ENCODE measurements at places on chromosomes 16 and 17. TPM values are rescaled to one million over a fixed set of nuclear protein-coding genes. Genes with fewer than 3 reads are reported as not detected.

The PRR15L gene
- total RNA-seq = 3.4 TPM

GRCh38 chr16:55817236-55817912 is 15.5 kb downstream of the CES1 start:
- DNase-seq = no peak

The GLP2R gene
- 1.5 TPM for total RNA-seq

GRCh38 chr17:45997624-45998023 is 1.4 kb upstream of the STH start:
- no peak for DNase-seq

DNA sequence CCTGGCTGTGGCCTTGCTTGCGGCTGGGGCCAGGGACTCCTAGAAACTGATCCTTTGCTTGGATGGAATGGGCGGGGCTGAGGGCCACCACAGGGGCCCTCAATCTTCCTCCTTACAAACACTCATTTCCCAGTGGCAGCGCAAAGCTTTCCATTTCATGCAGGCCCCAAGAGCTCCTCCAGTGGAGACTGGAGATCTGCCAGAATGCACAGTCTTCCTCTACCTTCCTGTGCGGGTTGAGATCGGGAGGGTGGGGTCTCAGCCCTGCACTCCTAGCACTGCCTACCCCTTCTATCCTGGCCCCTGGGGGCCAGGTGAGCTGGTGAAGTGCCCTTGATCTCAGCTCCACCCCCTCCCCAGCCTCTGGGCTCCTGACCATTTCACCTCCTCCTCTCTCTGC is 1.7 kb downstream of the NRN1L start:
- DNase-seq = no peak

The ICAM2 gene
- total RNA-seq = 0.22 TPM

DNA sequence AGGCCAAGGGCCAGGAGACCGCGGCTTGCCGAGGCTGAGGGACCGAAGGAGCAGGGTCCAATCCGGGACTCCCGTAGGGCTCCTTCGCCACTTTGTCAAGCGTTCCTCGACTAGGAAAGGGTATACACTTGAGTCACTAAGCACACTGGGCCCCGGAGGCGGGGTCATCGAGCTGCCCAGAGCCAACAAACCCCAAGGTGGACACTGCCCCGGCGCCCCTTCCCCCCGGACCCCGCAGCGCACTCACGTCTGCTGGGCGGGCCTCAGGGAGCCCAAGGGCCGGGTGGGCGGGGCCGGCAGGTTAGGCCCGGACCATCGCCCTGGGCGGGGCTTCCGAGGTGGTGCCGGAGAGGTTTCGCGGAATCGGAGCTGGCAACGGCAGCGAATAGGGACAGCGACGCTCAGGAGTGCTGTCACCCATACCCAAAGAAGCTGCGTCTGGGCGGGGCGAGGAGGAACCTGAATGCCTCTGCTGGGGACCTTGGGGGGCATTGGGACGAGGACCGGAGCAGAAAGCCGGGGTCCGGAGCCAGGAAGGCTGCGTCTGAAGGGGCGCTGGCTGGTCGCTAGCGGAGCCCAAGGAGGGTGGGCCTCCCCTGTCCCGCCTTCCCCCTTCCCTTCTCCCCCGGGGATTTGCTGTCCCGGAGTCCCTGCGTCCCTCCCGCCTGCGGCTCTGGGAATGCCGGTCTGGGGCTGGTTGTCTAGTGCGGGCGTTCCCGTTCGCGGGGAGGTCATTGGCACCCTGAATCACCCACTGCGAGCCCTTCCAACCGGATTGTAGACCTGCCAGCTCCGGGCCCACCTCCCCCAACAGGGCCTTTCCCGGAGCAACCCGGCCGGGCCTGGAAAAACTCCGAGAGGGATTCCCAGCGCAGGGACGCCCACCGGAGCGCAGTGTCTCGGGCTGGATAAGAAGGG is 118.2 kb upstream of the SMURF2 start:
- DNase-seq = no peak

DNA sequence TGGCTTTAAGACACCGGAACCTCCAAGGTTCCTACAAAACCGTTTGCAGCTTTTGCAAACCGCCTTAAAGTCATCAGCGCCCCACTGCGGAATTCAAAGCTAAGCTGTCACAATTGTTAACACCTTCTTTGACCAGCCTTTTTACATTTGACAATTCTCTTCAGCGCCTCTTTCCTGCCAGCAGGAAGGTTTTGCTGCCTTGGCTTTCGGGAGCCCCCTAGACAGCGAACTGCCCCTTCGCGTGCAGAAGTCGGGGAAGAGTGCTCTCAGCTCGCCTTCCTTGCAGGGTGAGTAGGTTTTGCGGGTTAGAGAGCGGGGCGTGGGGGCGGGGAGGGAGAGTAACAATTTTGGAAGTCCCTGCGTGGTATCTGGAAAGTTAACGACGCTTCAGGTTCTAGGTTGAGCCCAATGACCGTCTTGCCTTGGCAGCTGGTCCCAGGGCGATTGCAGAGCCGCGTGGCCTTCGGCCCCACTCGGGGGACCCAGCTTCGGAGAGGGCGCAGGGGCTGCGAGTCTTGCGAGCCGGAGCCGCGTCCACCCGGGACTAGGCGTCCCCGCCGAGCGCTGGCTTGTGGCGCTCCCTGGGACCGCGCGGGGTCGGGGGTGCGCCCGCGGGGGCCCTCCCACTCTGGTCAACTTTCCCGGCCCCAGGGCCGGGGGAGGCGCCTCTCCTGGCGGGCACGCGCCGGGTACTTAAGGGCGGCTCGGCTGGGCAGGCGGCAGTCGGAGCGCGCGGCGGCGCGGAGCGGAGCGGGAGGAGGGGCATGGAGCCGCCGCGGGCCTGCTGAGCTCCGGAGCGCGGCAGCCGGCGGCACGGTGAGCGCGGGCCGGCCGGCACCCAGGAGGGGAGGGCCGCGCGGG is at the start of gene HAS3:
TSS of gene HAS3 (plus strand) at position 153 of the 861 bp plus-strand sequence. CDS start 3,743 bp downstream, outside the sequence.
- DNase-seq = peak; percentile 43

DNA sequence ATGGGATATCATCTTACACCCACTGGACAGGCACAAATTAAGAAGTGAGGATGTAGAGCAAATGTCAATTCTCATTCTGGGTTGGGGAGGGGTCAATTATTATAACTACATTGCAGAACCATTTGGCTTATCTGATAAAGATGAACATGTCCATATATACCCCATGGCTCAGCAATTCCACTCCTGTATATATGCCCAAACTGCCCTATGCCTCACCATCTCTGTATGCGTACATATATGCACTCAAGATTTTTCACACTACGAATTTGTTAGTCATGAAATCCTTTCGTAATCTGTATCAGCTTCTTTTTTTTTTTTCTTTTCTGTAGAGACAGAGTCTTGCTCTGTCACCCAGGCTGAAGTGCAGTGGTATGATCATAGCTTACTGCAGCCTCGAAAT is 20.8 kb upstream of the CNEP1R1 start:
- DNase-seq = no peak

DNA sequence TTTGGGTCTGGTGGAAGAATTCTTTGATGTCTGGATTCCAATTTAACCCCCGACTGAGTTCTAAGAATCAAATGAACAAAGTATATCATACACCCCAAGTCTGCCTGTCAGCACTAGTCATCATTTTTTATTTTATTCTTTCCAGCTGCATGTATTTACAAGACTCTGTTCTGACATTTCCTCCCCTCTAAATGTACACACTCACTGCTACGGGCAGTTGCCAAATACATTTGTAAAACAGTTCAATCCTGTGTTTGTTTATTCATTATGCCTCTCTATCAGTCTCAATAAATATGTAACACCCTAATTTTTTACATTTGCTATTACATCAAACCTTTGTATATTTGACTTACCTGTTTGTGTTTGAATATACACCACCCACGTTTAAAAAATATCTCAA is 422.3 kb upstream of the PSMD7 start:
- no peak for DNase-seq

The CLEC18C gene
- total RNA-seq = 0.16 TPM

The KRT27 gene
- total RNA-seq = not detected

DNA sequence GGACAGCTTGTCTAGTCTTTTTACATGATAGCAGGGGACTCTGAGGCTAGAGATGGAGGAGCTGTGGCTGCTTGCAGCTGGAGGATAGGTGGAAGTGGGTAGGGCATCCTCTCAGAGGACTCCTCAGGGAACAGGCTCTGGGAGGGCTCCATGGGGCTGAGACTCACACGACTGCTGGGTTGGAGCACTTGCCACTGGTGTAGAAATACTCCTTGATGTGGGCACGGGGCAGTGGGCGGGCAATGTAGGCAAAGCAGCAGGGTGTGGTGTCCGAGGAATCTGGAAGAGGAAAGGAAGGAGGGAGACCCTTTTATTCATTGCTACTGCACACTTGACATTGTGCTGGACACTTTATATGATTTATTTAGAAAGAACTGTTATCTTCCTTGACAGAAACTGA is 1.8 kb downstream of the CCL5 start:
- no peak for DNase-seq

DNA sequence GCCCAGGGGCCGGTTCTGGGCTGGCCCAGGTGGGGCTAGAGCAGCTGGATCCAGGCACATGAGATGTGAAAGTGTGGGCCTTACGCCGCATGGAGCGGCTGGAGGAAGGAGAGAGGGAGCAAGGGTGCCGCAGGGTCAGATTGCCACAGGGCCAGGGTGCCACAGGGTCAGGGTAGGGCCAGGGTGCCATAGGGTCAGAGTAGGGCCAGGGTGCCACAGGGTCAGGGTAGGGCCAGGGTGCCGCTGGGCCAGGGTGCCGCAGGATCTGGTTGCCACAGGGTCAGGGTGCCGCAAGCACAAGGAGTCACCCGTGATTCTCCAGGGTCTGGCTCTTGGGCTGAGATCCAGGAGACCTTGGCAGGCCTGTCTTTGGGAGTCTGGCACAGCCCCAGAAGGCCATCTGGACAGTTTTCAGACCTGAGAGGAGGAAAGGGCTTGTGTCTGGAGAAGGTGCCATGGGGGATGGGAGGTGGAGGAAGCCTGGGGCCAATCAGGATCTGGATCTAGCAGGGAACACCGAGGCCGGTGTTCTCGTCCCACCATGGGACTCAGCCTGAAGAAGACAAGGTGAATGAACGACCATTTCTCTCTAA is 13.1 kb upstream of the LASP1NB start:
- DNase-seq = no peak

DNA sequence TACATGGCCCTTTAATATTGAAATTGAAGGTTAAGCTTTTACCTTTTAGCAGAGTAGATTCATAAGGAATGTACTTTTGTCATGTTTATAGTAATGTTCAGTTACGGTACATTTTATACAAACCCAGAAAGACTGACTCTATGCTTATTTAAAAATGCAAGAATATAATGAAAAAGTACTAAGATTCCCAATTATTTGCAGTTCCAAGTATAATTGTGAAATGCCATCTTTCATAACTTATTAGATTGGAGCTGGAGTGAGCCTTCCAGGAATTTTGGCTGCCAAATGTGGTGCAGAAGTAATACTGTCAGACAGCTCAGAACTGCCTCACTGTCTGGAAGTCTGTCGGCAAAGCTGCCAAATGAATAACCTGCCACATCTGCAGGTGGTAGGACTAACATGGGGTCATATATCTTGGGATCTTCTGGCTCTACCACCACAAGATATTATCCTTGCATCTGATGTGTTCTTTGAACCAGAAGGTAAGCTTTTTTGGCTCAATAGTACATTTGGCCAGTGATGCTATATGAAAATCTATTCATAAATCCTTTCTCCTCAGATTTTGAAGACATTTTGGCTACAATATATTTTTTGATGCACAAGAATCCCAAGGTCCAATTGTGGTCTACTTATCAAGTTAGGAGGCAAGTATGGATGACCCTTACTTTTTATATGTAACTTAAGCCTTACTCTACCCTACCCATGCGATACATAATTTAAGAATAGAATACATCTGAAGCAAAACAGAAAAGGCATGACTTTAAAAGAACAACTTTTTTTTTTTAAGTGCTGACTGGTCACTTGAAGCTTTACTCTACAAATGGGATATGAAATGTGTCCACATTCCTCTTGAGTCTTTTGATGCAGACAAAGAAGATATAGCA is 4.2 kb downstream of the SRSF2 start:
- DNase-seq = no peak

GRCh38 chr16:27374804-27375425 is 27.1 kb upstream of the IL21R start:
- peak; percentile 70 for DNase-seq

The MAP3K14 gene
- 9.8 TPM for total RNA-seq

DNA sequence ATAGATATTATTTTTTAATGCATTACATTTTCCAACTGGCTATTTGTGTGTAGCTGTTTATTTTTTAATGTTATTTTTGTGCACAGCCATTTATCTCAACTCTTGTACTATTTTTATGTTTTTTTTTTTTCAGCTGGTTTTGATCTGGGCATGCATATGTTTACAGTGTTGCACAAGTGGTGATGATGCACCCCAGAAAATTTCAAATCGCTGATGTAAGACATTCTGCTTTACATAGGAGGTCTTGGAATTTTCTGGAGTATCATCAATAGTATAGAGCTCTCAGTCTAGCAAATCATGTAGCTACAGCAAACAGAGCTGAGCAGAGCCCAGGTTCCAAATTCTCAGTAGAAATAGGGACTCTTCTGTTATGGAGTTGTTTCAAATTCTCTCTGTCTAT is 30.2 kb downstream of the CACNG5 start:
- DNase-seq = no peak

DNA sequence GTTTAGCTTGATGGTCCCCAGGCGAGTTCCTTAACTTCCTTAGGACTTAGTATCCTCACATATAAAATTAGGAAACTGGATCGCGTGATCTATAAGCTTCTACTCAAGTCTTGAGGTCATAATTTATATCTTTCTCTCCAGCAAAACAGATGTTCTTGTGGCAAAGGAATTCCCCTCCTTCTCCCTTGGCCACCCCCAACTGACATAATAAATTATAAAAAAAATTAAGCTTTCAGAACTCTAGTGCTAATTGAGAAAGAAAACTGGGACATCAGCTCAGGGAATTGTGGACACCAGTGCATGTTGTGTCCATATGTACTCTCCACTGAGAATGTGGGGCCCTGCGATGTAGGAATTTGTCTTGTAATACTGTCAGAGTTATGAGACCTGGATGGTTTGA is 13.5 kb downstream of the GNAO1 start:
- DNase-seq = no peak

DNA sequence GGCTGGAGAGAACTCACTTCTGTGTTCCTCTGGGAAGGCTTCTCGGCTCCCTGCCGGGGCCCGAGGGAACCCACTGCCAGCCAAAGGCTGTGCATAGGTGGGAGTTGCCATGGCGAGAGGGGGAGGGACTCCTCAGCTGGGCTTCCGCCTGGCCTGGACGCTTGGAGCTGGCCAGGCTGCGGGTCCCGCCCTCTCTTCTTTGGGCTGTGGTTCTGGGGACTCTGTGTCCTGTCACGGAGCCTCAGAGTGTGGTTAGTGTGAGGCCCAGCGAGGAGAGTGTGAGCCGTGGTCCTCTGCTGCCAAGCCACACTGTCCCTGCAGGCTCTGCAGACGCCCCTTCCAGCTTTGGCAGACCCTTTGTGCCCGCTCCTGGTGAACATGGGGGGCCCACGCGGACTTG is 123.1 kb downstream of the OR1D5 start:
- DNase-seq = no peak

DNA sequence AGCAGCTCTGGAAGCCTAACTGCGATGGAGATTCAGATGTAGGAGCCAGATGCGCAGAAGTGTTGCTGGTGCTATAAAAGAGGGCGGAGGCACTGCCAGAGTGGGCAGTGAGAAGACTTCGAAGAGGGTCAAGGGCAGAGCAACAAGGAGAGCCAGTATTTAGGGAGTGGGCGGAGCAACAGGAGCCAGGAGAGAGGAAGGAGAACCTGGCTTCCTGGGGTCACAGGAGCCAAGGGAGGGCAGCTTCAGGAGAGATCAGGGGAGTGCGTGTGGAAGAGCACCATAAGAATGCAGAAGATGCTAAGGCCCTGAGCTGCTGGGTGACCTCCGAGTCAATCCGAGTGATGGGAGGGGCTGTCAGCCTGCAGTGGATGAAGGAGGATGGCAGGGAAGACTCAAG is 14.4 kb upstream of the MRPS23 start:
- no peak for DNase-seq

Measured in mesothelial cell of epicardium (in vitro differentiated cells).